ENCODE measurements at places on chromosomes 7 and 10.

DNA sequence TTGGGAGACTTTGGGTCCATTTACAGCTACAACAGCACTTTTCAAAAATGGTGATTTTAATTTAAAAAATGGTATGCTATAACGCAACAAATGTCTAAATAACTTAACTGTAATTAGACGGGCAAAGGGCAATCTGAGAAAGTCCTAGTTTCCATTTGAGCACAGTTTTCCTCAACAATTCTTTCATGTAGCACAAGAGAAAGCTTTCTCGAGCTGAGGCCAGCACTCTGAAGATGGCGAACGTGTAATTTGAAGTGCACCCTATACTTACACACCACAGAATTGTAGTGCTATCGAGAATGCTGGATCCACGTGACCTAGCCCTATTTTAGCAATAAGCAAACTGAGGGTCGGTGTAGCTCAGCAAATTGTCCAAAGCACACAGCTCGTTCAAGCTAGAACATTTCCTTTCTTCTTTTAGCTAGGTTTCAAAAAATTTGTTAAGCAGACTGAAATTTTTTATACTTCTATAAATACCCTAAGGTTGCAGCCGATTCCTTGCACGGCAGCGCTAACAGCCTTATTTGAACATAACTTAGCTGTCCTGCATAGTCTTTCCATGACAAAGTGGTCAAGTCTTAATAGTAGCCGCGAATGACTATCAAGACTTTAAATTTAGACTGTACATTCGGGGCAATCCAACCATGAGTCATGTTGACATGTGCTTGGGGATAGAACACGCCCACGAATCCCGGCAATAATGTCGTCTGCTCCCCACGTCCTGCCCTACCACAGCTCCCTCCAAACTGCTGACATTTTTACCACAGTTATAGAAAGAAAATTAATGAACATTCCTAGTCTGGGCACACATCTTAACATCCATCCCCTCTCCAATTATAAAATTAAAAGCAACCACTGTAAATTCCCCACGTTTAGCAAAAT is 10.0 kb downstream of the KLF6 start:
- no peak for DNase-seq

- DNase-seq, result no peak
These were observed 76.4 kb downstream of the GRK5 start for GRCh38 chr10:119283818-119284217.

- no peak for DNase-seq
These were observed 61.7 kb downstream of the SH2D4B start for GRCh38 chr10:80599424-80599847.

- DNase-seq, result no peak
These were observed 9.1 kb upstream of the DMBT1 start for GRCh38 chr10:122551450-122551849.

- no peak for DNase-seq
These were observed 142.7 kb downstream of the TRIL start for GRCh38 chr7:28815369-28815927.

DNA sequence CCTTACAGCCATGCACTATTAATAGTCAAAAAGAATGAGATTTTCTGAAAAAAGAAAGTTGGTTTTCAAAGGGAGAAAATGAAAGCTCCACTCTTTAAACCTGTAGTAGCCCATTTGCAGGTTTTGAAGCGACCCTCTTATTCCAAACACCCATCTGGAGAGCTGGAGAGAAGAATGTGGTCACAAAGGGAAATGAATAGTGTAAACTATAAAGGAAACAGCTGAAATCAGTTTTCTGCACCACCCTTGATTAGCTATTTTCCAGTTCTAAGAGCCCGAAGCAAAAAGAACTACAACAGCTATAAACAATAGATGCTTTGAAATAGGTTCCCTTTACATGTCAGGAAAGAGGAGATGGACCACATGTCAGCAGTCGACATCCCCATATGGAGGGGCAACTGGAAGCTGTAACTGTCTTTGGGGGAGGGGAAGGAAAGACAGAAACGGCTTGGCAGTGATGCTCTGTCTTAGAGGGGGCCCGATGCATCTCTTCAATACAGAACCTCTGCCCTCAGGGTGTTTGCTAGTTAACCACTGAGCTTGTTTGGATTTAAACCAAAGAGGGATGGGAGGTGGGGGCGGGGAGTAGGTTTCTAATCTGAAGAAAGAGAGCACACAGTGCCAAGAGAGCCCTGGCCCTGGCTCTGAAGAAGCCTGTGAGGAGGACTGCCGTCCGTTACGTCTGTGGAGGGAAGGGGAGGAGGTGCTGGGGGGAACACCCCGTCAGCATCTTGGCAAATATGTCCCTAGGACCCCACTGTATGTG is 55.3 kb downstream of the CPVL start:
- no peak for DNase-seq

DNA sequence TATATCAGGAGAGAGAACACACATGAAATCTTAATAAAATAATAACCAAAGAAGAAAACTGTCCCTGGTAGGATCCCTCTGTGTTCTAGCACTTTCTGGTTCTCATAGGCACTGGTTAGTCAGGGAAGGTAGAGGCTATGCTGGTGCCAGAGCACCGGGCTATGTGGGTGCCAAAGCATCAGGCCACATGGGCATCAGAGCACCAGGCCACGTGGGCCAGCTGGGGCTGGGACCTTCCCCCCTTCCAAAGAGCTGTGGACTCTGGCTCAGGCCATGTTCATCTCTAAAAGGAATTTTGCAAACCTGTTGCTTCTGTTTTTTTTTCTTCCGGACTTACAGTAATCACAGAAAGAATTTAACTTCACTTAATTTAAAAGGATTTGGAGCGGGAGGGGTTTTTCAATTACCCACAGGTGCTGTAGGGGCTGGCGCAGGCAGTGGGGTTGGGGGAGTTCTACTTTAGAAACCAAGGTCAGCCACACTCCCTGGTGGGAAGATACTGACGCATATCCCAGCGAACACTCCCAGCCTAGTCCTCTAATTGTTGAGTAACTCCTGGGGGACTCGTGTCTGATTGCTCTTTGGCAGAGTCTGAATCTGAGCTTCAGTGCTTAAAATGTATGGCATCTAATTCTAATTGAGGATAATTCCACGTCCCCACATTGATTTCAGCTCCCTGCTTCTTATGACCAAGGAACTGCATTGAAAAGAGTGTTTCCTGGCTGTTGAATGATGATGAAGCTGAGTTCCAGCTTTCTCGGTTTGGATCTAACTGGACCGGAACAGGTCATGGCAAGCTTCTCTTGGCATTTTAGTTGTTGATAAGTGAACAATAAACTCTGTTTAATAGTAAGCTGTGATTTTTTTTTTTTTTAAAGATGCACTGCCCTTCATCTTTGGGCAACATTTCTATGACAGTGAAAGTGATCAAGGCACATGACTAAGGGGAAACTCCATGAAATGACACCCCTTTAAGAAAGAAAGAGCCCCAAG is 110.7 kb upstream of the FZD8 start:
- DNase-seq, result no peak

DNA sequence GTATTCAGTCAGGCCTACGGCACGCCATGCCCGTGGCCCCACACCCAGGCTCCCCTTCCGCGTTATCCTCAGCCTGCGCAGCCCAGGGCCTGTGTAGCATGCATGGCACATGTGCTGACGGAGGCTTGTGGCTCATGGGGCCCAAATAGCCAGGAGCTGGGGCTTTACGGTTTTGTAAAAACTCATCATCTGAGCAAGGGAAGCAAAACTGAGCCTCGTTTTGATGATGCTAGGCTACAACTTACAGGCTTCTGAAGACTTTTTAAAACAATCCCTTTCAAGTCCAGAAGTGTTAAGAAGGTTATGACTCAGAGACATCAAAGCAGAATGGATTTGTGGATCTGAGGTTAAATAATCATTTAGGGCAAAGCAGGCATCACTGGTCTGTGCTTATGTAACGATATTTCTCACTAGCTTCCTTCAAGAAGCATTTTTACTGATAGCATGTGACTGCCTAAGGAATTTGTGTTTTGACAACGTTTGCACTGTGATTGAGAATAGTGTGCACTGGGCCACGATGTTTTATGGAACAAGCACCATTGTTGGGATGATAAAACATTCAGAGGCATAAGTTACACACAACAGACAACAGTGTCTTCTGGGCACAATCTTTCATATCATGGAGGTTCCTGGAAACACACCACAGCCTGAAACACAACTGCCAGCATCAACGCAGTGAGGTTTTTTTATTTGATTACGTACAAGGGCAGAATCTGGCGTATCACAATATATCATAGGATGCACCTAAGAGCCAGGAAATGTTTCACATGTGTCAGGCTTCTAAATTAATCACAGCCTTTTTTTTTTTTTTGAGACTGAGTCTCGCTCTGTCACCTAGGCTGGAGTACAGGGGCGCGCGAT is 274.3 kb downstream of the CCDC3 start:
- no peak for DNase-seq

Data from NCI-H1417 treated with DMSO at 0.1 percent for 48 hours (cell line).